ENCODE measurements at places on chromosomes 2 and 18.

- no peak for DNase-seq
These were observed 78.5 kb upstream of the TMEM178A start for GRCh38 chr2:39587168-39587567.

DNA sequence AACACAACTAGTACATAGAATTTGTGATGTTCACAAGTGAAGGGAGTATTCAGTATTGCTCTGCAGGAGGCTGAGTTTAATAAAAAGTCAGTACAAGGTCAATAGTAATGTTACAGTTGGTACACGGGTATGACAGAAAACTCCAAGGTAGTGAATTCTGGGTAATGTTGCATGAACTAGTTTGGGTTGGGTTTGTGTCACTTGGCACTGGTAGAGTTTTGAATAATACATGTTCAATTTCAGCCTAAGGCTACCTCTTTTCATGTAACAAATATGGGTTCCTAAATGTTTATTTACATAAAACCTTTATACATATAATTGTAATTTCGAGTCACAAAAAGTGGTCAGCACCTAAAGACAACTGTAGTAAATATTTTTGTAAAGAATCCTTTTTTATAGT is 19.4 kb downstream of the CTIF start:
- no peak for DNase-seq

- no peak for DNase-seq
These were observed 46.1 kb downstream of the YES1 start for GRCh38 chr18:765764-766549.

DNA sequence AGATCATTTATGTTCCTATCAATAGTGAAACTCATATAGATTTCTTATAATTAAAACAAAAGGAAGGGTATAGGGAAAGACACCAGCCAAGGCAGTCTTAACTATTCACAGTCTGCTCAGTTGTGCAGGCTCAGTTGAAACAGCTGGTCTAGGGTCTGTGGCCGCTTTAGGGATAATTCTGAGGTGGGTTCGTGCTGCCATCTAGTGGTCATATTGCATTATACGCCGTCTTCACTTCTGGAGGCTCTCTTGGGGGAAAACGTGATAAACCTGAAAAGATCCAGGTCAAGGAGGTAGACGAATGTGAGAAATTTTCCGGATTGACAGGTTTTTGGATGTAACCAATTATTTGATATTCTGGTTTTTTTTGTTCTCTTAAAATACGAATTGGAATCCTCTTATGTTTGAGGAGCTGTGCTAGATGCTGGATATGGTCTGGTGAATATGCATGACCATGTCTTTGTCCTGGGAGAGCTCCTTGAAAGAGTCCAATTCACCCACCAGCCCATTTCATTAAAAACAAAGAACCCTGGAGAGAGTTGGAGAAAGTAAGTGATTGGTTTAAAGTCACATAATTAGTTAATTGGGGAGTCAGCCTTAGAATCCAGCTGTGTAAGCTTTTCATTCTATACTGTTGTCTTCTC is 492.4 kb downstream of the PLCL1 start:
- peak; percentile 84 for DNase-seq

DNA sequence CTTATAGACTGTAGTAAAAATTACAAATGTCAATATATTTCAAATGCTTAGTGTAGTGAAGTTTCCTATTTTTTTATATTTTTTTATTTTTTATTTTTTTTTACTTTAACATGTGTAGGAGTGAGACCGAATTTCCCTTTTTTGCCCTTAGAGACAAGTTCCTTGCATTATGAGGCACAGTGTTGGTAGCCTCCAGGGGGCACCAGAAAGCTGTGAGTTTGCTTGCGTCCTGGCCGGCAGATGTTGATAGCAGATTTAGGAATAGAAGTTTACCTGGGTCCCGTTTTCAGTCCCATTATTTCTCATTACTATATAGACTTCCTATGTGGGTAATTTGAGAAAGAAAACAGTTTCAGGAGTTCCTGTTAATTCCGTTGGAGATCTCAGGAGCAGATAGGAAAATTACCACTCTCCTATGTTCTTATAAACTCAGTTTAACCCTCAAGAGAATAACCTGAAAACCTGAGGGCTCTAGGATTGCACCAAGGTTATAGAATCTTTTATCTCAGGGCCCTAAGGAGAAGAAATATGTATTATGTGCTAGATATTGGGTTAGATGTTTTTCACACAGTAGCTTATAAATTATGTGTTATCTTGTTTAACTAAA is 157.5 kb upstream of the SESTD1 start:
- peak; percentile 78 for DNase-seq

GRCh38 chr2:203352604-203353255 is 24.5 kb downstream of the ABI2 start:
- peak; percentile 17 for DNase-seq

DNA sequence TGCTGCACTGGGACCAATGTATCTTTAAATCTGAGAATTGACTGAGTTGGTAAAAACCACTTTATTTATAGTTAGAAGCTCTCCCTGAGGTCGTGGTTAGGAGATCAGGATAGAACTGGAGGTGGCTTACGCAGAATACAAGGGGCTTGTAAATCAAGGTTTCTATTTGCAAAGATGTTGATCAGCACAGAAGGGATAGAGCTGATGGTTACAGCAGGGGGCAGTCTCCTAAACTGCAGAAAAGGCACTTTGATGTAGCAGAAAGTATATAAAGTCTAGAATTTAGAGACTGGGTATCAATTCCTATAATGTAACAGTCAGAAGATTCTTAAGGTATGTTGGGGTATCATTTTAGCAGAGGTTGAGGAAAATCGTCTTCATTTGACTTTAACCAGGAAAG is 25.2 kb upstream of the ACVR1 start:
- peak; percentile 69 for DNase-seq
